Retina (tissue), 1 donor: ENCODE measurements at places on chromosomes 2 and 18.

DNA sequence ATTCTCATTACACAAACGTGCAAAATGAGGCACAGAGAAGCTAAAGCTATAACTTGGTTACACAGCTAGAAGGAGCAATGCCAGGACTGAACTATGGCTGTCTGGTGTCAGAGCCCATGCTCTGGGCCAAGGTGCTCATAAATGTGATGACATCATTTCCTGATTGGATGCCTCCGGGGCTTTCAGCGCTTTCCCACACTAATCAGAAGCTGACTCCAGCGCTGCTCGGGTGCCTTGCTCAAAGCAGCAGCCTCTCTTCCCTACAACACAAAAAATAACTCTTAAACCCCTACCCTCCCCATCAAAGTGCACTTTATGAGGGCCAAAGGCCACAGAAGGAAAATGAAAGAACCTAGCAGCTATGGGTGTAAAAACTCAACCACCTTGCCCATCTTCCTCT lies 90.7 kb downstream of the STK39 start:
- no peak for DNase-seq

DNA sequence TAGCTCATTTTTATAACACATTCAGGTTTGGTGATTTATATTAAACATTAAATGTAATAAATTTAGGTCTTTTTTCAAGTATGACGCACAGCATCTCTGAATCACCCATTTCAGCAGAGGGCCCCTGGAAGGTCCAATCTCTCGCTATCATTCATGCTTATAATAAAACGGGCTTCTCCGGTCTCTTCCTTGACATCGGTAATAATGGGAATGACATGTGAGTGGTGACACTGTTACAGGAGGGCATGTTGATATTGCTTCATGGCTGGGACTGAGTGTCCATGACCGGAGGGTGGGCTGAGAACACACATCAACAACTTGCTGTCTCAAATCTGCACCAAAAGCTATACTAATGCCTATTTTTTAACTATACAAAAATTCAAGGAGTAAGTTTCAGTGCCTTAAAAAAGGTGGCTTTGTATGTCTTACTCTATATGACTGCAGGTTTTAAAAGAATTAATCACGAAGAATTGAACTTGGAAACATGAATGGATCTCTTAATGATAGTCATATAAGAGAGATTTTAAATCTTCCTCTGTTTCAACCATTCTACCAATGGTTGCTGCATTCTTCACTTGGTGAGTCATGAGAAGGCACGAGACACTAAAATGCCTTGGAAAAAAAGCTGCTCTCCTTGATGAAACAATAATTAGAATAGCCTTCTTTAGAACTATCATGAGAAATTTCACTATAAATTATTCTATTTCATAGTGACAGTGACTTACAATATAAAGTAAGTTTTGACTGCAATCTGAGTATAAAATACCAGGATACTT lies 101.9 kb upstream of the NRP2 start:
- DNase-seq = no peak

- no peak for DNase-seq
These were observed 46.1 kb upstream of the STPG4 start for GRCh38 chr2:47201224-47201623.

DNA sequence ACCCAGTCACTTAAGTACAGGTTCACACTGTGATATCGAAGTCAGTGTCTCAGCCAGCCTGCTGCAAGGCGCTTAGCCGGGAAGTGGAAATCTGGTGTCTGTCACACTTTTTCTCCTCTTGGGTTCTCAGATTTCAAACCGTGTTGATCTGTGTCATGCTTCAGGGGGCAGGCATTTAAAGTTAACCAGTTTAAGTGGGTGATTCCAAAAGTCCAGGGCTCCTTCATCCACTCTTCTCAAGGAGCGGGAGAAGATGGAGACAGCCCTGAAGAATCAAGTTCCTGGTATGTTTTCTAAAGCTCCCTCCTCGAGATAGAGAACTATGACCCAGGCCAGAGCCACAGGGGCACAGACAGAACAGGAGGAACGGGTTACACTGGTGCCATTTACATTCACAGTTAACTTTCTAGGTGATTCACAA lies 331.7 kb downstream of the GBX2 start:
- DNase-seq = no peak

GRCh38 chr2:121837591-121837990 lies 82.1 kb downstream of the TSN start:
- no peak for DNase-seq

DNA sequence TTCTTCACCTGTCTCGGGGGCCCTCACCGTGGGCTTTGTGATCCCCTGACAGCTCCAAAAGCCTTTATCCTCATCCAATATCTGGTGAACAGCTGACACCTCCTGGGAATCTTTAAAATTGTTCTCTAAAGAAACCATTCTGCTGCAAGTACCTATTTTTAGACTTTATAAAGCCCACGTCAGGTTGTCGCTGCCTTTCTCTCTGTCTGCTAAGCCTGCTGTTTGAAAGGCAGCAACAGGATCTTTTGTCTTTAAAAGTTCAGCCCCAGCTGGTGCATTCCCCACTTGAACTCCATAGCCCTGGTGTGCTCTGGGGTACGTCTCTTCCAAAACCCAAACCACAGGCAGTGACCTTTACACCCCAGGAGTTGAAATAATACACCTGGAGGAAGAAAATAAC lies 145.0 kb downstream of the NEDD4L start:
- DNase-seq = no peak

DNA sequence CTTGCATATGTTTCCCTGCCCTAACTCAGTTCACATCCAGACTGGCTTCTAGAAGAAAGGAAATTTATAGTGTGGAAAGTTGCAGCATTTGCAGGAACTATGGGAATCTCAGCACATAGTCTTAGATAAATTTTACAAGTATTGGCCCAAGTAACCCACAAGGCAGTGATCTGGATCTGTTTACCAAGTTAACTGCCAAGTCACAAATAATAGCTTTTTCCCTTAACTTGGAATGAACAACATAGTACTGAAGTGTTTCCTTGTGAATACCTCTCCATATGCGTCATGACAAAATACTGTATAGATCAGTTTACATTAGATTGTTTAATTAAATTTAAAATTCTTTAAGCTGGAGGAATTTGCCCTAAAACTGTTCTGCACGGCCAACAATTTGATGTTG lies 255.8 kb upstream of the EPAS1 start:
- DNase-seq = no peak

DNA sequence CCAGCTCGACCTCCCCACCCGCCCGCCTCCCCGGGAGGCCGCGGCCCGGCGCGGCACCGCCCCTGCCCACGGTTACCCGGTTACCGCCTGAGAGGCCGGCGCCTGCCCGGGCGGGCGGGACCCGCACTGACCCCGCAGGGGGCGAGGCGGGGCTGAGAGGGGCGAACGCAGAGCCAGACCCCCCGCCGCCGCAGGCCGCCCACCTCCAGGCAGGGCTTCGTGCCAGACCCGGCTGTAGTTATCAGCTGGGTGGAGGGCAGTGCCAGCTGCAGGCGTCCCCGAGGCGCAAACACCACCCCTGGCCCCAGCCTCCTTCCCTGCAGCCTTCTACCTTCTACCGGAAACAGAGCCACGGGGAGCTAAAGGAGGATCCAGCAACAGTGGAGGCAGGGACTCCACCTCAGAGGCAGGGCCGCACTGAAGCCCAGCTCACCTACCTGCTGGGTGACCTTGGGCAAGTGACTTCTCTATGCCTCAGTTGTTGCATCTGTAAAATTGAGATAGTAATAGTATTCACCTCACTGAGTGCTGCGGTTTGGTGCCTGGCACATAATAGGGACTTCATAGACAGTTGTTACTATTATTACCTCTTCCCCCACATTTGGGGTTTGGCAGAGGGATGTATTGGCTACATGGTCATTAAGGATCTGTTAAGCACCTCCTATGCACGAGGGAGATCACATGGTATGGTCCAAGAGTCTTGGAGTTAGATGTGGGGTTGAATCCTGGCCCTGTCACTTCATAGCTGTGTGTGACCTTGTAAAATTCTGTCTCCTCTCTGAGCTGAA lies 231.6 kb upstream of the SMAD2 start:
- DNase-seq = no peak

DNA sequence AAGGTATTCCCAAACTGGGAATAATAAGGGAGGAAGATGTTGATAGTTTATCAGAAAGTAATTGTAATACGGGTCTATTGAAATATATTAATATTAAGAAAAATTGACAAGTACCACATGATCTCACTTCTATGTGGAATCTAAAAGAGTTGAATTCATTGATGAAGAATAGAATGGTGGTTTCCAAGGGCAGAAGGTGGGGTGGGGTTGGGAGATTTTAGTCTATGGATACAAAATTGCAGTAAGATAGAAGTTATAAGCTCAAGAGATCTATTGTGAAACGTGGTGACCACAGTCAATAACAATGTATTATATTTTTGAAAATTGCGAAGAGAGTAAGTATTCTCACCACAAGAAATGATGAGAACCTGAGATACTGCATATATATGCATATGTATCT lies 38.9 kb downstream of the COL3A1 start:
- no peak for DNase-seq

DNA sequence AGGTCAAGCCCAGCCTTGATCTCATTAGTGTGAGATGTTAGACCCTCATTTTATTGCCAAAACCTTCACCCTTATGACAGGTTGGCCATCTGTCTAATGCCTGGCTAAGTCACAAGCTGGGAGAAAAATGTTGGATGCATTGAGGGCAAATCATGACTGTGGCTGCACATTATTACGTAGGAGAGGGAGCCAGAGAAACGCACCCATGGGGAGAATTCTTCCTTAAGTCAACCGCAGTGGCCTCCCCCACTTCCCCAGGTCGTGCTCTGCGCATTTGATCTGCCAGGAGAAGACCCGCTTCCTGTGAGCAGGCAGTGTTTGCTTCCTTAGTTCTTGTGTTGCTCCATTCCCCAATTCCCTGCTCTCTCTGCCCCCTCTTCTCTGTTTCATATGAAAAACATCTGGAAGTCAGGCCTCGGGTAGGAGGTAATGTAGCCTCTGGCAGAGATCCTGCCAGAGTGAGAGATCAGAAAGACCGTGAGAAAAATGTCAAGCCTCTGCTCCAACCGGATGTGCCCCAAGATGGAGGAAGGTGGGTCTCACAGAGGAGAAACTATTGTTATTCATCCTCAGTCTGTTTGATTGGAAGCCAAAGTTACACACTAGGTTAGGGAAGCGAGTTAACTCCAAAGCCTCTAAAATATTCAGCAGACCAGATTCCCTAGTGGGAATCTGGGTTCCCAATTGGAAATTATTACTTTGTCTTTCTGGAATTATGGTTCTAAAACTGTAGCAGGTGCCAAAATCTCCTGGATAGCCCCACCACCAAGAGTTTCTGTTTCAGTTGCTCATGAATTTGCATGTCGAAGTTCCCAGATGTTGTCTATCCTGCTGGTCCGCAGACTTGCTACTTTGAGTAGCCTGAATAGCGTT lies 144.3 kb upstream of the PELI1 start:
- no peak for DNase-seq

DNA sequence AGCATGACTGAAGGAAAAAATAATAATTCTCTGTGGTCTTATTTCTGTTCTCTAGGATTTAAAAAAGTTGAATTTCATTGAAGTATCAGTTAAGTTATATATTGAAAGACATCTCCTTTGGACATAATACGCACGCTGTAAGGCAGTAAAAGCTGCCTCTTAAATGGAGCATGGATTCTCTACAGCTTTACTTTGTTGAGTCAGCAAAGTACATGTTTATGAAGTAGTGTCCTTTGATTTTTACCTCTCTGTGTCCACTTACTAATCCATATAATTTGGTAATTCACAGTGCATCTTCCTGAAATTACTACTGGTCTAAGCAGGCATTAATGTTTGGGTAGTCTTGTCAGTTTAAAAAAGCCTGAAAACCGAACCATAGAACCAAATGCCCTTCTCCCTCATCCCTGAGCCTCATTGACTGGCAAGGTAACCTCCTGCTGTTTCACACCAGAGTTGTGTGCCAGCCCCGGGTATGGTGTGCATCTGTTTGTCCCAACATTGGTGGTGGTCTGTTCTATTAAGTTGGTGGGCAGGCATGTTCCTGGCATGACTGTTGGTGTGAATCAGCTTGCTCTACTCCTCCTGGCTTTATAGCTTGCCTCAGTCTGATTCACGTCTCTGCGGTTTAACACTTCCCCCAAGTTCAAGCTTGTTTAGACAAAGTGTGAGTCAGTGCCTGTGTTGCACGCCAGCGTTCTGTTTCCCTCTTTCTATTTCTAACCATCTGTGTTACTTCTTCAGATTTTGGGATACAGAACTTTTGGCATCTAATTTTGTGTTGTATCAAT lies 71.0 kb upstream of the ITM2C start:
- no peak for DNase-seq

- DNase-seq = no peak
These were observed 31.2 kb downstream of the RAB1A start for GRCh38 chr2:65098741-65099140.

DNA sequence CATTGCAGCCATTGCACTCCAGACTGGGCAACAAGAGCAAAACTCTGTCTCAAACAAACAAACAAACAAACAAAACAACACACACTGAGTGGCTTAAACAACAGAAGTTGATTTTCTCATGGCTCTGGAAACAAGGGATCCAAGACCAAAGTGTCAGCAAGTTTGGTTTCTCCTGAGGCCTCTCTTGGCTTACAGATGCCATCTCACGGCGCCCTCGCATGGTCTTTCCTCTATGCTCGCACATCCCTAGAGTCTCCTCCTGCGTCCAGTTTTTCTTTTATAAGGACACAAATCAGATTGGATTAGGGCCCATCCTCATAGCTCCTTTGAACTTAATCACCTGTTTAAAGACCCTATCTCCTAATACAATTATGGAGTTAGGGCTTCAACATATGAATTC lies 133.4 kb upstream of the LRRTM1 start:
- DNase-seq = no peak
